ENCODE measurements at places on chromosomes 7 and 10.

DNA sequence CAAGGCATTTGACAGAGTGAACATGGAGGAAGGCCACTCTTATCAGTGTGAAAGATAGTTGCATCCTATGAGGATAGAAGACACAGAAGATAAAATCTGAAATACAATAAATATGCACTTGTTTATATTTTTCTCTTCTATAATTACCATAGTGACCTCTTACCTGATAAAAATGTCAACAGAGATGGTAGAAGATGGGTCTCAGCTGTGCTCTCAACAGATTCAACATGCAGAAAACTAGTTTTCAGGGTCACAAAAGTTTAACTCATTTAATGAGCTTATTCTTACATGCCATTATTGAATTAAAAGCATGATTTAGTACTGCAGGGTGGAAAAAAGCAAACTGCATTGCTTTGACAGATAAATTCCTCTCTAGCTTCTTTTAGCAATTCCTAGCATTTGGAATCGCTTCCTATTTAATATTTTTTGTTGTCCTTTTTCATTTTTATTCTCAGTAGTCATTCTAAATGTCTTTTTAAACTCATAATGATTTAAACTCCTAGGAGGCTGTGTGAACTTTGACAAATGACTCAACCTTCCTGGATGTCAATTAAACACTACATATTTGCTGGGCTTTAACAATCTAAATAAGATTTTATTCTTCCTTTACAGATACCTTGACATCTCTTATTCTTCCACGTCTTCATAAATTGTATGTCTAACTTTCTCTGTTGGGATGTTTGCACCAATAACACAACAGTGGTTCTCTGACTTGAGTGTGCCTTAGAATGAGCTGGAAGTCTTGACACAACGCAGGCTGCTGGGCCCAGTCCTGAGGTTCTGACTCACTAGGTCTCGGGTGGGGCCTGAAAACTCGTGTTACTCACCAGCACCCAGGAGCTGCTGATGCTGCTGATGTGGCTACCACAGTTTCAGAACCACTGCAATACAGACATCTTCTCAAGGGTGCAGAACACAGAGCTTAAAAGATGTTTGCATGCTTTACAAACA, 565.5 kb upstream of the IGFBP3 start:
- no peak for DNase-seq

- DNase-seq = peak; percentile 39
Measured at GRCh38 chr7:27113991-27114769, 11.7 kb upstream of the HOXA2 start.

DNA sequence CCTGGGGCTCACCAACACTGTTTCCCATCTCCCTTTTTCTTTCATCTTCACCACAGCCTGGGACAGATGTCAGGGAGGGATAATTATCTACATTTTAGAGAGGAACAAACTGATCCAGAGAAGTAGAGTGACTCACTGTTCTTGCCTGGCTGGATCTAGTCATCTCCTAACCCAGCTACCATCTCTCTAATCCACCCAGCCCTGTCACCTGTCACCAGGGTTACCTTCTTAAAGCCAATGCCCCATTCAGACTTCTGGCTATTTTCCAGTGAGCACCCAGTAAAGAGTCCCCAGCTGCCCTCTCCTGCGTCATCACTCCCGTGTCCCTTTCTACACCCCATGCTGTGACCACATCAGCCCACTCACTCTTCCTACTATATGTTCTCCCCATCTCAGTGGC, 68.4 kb upstream of the DUSP5 start:
- no peak for DNase-seq

GRCh38 chr7:15236952-15237351, 324.9 kb downstream of the AGMO start:
- no peak for DNase-seq

DNA sequence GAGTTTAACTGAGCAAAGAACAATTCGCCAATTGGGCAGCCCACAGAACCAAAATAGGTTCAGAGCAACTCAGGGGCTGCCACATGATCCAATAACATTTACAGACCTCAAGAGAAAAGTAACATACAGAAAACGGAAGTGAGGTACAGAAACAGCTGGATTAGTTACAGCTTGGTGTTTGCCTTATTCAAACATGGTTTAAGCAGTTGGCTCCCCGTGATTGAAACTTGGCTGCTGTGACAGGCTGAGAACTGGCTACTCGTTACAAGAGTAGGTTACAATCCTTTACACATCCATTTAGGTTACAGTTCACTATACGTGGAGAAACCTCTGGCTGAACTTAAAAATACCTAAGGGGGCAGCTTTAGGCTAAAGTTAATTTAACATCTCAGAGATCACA, 673.1 kb upstream of the PHF14 start:
- DNase-seq = no peak

GRCh38 chr7:132476541-132476940, 99.7 kb downstream of the PLXNA4 start:
- DNase-seq = no peak

DNA sequence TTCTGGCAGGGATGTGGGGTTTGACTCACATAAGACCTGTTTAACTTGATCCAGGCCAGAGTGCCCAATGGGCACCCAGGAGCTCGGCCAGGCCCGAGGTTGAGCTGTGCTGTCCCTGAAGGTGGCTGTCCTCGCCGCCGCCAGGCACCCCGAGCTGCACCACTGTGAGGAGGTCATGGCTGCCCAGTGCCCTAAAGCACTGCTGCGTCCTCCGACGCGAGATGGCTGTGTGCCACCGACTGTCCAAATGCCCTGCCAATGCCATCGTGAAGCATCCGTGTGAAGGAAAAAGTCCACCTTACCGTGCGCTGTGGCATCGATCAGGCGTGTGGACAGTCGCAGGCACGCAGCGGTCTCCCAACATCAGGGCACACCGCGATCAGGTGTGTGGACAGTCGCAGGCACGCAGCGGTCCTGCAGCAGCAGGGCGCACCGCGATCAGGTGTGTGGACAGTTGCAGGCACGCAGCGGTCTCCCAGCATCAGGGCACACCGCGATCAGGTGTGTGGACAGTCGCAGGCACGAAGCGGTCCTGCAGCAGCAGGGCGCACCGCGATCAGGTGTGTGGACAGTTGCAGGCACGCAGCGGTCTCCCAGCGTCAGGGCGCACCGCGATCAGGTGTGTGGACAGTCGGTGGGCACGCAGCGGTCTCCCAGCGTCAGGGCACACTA, 120.3 kb downstream of the VIPR2 start:
- DNase-seq = no peak

DNA sequence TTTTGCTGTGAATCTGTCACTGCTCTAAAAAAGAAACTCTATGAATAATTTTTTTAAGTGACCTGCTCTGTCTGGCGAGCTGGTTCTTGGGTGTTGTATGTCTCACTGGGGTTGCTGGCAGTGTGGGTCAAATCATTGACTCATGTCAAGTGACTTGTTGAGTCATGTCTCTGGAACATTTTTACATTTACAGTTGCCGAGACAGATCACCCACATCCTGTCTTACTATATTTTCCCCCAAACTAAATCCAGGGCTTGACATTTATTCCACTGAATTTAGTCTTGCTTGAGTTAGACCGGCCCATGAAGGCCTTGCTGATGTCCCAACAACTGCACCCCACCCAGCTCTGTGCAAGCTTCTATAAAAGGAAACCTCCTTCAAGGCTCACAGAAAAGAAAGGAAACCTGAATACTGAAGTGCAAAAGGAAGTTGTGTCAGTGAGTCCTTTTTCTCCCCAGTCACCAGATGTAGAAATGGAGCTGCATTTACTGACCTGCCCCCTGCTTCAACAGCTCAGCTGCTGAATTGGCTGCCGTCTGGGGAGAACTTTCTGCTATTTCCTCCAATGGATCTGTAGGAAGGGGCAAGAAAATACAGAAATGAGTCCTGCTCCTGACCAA, 290.3 kb downstream of the TNS3 start:
- no peak for DNase-seq

DNA sequence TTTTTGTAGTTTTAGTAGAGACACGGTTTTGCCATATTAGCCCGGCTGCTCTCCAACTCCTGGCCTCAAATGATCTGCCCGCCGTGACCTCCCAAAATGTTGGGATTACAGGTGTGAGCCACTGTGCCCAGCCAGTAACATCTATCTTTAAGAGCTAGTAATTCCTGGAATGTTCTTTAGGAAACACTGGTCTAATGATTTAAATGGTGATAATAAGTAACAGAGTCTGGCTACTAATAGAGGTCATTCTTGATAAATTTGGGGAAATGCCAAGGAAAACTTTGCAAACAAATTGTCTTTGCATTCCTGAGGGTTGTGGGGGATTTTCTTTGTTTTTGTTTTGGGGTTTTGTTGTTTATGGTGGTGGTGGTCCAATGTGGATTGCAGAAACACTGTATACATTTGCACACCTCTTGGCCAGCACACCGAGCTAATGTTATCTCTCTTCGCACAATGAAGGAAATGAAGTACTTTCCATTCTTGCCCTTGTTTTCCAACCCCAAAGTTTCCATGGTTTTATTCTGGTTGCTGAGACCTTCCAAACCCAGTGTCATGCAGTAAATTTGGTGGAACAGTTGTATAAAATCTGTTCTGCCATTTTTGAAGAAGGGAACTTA, 51.3 kb upstream of the WIPF3 start:
- no peak for DNase-seq

- DNase-seq = no peak
Measured at GRCh38 chr10:60980997-60981396, 37.0 kb upstream of the RHOBTB1 start.

GRCh38 chr10:76632767-76633051, 1004.9 kb downstream of the KCNMA1 start:
- DNase-seq = peak; percentile 78

DNA sequence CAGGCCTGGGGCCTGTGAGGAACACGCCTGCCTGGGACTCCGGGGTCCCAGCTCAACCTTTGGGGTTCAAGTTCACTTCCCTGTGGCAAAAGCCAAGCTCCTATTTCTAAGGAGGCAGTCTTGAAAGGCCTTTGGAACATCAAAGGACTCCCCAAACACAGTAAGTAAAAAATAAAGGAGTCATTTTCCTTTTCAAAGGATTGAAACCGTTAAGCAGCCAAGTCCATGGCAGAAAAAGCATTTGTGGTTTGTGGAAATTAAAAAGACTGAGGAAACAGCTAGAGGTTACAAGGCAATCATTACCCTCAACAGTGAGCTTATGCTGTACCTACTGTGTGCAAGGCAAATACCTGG, 200.8 kb downstream of the MYOF start:
- DNase-seq = no peak

DNA sequence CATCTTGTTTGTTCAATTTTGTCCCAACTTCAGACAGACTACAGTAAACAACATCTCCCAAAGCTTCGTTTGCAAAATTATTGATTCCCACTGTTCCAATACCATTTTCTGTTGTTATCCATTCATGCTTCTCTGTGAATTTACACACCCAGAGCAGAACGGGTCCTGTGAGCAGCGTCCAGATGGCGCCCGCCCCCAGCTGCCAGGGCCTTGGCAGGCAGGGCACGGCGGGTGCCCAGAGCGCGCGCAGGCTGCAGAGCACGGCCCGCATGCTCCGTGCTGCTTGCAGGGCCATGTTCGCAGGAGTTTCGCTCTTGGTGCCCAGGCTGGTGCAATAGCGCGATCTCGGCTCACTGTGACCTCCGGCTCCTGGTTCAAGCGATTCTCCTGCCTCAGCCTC, 32.5 kb upstream of the SEPTIN7 start:
- no peak for DNase-seq

DNA sequence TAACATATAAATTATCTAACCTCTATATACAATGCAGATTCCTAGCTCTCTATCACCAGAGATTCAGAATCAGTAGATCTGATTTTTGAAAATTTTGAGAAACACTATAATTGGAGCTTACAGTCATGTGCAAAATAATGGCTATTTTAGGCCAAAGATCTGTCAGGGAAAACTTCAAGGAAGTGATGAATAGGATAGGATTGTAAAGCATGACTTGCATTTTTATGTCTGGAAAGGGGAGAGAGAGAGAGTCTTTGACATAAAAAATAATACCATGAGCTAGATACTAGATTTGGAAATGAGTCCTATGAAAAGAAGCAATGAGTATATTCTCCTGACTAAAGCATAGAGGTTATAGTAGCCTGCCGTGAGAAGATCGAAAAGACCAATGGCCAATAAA, 181.1 kb downstream of the SDHAF3 start:
- DNase-seq = no peak

GRCh38 chr7:1706381-1706720, 36.3 kb downstream of the ELFN1 start:
- DNase-seq = no peak

GRCh38 chr7:85638394-85638793, 451.5 kb upstream of the SEMA3D start:
- no peak for DNase-seq

GRCh38 chr10:71584461-71584860, 135.1 kb downstream of the C10orf105 start:
- no peak for DNase-seq

DNA sequence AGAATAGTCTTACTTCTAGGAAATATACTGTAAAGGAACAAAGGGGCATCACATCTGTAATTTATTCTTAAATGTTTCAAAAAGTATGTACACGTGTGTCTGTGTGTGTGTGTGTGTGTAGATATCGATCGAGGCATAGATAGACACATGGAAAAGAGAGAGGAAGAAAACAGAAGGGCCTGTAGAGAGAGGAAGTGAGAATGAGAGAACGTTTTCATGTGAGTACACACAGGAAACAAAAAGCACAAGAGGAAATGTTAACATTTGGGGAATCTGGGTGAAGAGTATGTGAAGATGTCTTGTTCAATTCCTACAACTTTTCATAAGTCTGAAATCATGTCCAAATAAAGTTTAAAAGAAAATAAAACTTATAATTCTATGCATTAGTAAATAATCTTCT, 286.5 kb upstream of the SORCS1 start:
- DNase-seq = no peak

- no peak for DNase-seq
Measured at GRCh38 chr7:13894377-13894776, 95.1 kb downstream of the ETV1 start.

GRCh38 chr10:89829887-89830269, 128.5 kb downstream of the KIF20B start:
- no peak for DNase-seq

DNA sequence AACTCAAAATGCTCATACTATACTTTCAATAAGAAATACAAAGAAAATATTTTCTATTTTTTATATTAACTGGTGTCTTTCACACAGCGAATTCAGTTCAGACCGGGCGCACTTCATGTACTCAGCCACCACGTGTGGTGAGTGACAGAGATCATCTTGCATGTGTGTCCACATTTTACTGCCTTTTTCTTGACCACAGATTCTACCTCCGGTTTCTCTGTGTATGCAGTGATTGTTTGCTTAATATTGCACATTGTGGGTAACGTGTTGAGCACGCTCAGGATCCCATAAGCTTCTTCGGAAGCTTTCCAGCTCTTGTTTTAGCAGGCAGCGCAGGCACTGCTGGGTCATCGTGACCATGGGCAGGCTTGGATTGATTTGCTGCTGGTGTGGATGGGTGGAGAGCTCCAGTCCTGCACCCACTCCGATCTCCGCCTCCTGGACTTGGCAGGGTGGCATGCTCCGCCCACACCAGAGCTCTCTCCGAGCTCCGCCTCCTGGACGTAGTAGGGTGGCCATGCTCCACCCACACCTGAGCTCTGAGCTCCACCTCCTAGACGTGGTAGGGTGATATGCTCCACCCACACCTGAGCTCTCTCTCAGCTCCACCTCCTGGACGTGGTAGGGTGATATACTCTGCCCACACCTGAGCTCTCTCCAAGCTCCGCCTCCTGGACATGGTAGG, 253.3 kb downstream of the DIP2C start:
- no peak for DNase-seq

GRCh38 chr7:22733761-22734160, 6.8 kb downstream of the IL6 start:
- DNase-seq = no peak
